ENCODE measurements at places on chromosomes 3 and 15.

DNA sequence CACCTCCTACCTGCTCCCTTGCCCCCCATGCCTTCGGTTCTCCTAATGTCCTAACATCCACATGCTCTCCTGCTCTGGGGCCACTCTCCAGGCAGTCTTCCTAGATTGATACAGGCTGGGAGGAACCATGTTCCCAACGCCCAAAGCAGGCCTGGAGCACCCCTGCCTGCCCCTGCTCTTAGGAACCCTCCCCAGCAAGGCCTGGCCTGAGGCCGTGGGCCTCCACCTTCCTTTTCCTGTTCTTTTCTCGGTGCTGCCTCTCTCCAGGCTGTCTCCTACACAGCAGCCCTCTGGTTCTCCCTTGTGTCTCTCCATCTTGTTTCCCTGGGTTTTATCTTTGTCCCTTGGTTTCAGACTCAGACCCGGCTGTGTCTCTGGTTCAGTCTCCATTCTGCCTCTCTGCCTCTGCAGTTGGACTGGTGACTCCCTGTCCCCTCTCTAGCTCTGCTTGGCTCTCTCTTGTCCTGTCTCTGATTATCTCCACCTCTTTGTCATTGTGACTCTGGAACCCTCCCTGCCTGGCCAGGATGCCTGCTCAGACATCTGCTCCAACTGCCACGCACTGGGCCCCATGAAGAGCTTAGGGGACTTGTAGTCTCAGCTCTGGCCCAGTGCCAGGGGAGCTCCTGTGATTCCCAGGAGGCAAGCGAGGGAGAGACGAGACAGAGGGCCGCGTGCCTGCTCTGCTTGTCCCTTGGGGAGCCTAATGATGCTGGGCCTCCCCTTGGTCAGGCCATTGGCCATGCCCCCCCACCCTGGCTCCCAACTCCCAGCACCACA, 26.0 kb upstream of the RPL29 start:
- DNase-seq, result no peak

DNA sequence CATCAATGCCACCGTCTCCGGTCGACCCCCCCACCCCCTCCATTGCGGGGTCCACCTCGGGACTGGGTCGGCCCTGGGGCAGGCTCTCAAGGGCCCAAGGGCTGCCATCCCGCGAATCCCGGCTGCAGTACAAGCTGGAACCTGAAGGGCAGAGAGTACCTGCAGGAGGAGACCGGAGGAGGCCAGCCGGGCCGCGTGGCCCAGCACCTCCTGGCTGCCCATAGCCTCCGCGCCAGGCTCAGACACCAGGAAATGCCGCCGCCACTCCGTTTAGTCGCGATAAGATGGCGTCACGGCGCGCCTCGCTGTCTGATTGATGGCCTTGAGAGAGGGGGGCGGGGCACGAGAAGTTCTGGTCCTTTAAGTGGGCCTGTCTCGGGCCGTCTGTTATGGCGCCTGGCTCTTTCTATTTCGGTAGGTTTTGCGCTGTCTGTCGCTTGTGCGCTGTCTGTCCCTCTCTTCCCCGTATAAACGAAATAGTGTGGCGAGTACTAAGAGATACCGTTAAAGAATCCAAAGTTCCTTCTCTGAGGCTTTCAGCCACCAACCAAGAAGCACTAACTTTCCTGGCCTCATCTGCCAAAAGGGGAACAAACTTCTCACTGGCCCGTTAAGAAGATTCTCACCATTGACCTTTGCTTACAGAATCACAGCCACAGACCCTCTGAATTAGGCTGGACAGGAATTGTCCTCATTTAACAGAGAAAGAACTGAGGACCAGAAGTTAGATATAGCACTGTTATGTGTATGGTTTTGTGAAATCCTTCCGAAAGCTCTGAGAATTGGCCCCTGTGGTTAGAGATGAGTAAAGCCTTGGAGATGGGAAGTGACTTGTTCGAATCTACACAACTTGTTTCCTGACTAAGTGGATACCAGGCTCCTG, at the start of gene RFT1:
Gene RFT1 (minus strand): TSS at position 257 of the 883 bp plus-strand sequence. CDS start 35 bp downstream, at position 222.
- peak; percentile 82 for DNase-seq

- DNase-seq, result no peak
Observed at GRCh38 chr3:88703501-88704059, 403.8 kb upstream of the EPHA3 start.

DNA sequence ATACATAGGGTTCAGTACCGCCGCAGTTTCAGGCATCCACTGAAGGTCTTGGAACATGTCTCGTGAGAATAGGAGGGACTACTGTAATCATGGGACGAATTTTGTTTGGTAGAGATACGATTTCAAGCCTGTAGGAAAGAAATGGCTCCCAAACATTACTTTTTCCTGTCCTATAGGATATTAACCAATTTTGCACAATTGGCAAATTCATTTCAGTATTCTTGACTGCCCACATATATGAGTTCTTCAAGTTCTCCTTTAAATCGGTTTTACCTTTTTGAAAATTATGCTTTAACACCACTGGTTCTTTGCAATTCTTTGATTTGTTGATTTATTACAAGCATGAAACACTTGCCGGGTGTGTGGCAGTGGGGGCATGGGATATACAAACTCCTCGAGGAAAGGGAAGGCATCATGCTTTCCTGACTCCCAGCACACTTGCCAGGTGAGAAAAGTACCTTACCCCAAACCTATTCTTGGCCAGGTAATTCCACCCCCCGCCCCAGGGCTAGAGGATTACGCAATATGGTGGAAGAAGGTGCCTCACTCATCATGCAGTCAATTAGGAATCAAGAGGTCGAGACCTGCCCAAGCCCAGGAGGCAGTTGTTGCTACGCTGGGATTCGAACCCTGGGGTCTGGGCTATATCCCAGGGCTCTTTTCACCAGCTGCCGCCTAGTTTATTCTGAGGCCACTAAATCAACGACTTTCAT, 584 bp upstream of the LARS2 start:
- DNase-seq, result no peak

- peak; percentile 76 for DNase-seq
Observed at GRCh38 chr15:66386204-66387123, at the start of gene MAP2K1. Gene MAP2K1, plus strand, starts transcription at chr15:66386912. Its CDS starts 436 bp downstream, at chr15:66387348.

DNA sequence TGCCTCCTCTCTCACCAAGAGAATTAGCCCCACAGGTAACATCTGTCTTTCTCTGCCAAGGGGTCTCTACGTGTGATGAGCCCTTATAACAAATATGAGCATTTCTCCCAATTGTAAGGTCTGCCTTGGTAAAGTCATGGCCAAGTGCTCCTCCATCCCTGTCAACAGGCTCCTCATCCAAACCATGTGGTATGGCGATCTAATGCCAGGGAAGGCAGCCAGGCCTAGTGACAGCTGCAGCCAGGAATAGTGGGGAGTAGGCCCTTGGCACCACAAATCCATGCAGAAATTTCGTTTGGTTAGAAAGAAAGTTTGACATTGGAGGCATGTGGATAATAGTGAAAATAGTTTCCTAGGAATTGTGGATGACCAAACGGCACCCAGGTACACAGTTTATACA, 4.7 kb upstream of the LRTM1 start:
- no peak for DNase-seq

DNA sequence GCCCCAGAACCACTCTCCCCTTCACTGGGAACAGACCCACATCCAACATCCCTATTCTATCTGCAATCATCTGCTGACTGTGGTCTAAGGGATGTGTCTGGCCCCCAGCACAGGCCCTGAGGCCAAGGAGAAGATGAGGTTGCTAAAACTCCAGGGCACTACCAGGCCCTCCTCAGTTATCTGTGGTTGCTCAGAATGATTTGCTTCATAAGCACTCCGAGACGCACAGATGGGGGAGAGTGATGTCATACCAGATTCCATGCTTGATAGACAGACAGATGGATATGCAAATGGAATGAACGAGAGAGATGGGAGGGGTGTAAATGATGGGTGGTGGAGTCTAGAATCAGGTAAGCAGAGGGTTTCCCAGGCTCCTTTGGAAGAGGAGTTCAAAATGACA, 57.8 kb downstream of the CEMIP start:
- no peak for DNase-seq

DNA sequence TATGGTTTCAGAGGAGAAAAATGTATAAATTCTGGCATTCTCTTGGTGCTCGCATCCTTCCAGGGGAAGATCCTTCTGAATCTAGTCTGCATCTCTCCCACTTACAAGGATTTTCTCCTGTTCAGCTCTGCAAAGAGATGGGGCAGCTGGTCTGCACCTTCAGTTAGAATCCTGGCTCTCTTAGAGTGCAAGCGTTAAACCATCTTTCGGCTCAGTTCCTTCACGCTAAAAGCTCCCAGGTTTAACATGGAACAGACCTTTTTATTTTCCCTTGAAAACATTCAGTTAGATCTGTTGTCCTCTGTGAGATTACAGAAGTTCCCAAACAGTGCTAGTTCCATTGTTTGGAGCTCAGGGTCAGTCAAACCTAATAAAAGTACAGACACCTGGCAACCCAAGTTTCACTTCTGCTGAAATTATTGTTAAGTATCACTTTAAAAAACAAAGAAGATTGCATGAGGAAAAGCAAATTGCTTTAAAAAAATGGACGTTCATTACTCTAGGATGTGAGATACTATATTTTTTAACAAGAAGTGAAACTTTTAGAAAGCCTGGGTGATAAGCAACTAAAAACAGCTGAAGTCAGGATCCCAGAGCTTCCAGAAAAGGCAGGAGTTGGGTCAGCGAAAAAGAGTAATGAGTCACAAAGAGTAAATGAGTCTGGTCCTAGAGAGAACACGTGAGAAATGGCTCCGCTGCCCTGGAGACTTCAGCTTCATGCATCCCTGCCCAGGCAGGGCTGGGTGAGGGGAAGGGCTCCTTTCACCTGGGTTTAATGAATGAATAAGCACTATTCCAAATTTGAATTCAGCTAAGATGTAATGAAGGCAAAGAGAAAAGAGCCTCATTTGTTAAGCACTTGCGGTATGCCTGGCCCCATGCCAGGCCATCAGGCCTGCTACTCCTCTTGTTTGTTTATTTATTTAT, 63.3 kb downstream of the ABTB1 start:
- peak; percentile 85 for DNase-seq

DNA sequence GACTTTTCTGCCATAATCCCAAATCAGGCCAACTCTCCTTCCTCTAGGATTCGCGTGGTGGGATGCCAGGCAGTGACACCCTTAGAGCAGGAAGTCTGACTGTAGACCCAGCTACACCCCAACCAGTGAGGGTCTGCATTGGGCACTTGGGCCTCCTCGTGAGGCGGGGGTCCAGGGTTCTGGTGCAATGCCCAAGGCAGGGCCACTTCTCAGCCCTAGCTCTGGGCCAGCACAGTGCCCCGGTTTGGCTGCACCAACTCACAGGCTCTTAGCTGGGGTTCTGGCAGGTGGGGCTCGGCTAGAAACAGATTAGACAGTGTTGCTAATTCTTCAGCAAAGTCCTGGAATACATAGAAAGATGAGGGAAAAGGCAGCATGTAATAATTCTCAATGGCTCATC, 12.7 kb downstream of the CDAN1 start:
- no peak for DNase-seq

GRCh38 chr3:51709004-51709420, 2.1 kb downstream of the GRM2 start:
- no peak for DNase-seq

- no peak for DNase-seq
Observed at GRCh38 chr3:149535333-149535685, 60.8 kb downstream of the TM4SF4 start.

DNA sequence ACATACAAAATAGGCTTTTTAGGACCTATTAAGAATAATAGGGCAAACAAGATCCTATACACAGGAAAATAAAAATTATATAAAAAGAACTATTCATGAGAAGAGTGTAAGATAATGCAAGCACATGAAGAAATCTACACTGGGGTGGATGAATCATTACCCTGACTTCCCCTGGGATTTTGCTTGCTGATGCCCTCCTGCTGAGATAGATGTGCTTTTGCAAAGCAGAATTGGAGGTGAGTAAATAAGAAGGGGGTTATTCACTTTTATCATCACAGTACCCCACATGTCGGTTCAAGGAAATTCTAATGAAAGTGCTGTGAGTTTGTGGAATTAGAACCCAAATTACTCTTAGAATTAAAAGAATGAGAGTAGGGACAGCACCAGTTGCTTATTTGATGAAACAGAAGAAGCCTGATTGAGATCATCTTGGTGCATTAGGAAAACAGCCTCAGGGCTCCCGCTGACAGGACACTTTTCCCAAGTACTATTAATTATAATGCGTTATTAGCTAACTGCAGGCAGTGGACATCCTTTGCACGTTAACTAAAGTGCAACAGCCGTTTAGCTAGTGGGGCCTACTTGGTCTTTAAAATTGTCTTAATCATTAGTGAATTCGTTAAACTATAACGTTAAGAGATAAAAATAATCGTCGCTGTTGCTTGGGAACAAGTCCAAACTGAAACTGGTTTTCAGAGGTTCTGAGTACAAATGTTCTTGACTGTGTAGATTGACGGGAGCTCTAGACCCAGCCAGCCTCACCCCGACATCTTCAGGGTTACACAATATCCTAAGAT, 48.4 kb downstream of the SLC2A2 start:
- DNase-seq, result peak; percentile 16

DNA sequence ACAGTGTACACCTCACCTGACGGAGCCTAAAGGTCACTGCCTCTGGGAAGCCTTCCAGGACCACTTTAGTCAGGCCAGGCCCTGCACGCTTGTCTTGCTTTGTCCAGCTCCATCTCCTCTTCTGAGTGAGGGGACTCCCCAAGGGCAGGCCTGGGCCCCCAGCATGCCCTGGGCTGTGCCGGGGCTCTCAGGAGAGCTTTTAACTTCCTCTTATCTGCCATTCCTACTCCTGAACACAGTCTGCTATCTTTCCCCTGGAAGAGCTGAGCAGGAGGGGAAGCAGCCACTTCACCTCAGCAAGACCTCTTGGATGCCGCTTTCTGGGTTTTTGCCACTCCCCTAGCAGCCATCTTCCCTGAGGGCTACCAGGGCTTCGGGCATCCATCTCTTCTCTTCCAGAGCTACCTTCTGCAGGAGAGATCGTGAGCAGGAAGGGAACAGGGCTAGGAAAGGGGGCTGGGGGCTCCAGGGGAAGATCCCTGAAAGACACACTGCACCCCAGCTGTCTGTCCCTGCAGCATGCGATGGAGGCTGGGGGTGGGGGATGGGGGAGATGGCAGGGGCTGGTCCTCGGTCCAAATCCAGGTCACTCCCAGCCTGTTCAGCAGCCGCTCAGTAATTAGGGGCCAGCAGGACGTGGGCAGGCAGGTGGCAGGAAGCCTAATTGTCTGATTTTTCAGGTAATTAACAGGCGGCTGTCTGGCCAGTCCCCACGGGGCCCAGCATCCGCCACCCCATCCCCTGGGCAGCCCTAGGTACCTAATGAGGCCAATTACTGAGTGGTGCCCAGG, 19.9 kb upstream of the RPL29 start:
- no peak for DNase-seq

DNA sequence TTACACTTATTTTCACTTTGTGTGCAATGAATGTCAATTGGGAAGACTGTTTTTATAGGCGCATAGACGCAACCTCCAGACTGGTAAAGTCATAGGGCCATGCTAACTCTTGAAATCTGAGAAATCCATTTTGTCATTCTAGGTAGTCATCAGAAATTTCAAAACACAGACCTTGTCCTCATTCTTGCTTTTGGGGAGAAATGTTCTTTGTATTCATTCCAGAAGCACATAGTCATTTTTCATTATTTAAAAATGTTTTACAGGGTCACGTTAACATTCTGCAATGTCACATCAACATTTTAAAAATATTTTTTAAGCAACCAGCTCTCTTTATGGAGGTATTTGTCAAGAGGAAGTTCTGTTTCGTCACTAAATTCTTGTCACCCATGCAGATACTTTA, 898.4 kb downstream of the PDCD6IP start:
- DNase-seq, result no peak

- no peak for DNase-seq
Observed at GRCh38 chr3:180049391-180049790, 12.7 kb upstream of the PEX5L start.

- DNase-seq, result no peak
Observed at GRCh38 chr3:163538387-163538786, 1539.9 kb downstream of the SI start.

All from kidney epithelial cell (primary cell).